ENCODE measurements at places on chromosomes 11 and 22.

- no peak for DNase-seq
Observed at GRCh38 chr11:13883042-13883441, 79.5 kb upstream of the SPON1 start.

DNA sequence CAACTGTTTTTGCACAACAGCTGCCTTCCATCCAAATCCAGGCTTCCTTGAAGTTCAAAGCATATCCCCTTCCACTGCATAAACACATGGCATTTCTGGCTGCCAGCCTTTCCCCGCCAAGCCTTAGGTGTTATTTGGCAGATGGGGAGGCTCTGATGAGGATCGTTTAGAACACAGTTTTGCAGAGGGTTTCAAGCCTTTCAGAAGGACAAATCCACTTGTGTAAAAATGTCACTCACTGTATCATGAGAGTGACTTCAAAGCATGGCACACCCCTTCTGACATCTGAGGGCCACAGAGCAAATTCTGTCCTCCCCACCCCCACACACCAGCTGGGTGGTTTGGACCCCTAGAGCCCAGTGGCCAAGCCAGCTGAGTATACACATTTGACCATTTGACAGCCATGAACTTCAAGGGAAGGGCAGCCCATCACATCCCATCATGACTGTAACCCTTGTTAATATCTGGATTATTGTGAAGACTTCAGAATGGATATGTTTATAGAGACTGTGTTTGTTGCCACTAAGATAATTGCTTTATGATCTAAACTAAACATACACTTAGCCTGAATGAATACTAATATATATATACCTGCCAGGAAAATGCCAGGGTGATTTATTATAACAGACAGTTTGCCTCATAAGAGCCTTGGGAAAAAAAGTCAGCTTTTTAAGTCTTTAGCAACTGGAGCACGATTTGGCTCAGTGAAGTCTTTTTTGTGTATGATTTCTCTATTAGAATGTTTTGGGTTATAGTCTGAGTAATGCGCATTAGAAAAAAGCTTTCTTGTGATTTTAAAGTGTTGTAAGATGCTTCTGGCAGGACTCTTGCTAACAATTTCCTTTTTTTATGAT is 31.9 kb downstream of the FBLN1 start:
- no peak for DNase-seq

- no peak for DNase-seq
Observed at GRCh38 chr11:32713496-32713895, 81.0 kb downstream of the CCDC73 start.

DNA sequence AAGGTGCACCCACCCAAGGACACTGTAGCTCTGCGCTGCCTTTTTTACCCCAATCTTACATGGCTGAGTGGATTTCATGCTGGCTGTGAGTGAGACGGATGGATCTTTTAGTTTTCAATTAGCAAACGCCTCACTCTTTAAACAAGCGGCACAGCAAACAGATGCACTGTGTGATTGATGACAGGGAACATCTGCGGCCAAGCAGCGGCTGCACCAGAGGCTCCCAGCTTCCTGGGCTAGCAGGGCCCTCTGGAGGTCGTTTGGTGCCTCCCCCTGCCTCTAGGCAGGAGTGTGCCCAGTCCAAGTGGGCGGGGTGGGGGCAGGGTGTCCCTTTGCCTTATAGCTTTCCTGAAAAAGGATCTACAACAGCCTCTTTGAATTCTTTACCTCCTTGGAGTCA is 2.1 kb upstream of the DRD2 start:
- DNase-seq = no peak

GRCh38 chr11:102559839-102560238 is 29.3 kb upstream of the MMP7 start:
- DNase-seq = no peak

GRCh38 chr22:50009765-50010675 is 2.5 kb downstream of the IL17REL start:
- no peak for DNase-seq

DNA sequence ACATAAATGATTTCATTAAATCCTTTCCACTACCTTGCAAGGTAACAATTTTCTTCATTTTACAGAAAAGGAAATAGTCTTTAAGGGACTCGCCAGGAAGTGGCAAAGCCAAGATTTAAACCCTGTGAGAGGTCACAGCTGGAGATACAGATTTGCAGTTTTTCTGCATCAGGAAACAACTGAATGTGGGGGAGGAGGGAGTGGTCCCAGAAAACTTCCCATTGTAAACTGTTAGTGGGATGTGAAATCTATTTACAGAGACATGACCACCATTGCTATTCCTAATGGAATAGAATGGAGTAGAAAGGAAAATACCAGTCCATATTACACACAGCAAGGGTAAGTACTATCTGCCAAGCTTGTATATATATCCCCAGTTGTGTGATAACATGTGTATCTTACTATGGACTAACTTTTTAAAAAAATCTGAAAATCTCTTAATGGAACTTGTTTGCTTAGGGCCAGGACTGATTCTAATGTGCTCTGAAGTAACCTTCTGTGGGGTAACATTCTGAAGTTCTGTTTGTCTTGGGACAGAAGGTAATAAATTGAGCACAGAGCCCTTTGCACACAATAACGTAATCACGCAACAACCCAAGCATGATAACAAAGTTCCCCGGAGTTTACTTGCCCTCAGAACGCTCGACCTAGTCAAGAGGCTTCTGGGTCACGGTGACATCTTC is 10.9 kb upstream of the TSKU start:
- no peak for DNase-seq

DNA sequence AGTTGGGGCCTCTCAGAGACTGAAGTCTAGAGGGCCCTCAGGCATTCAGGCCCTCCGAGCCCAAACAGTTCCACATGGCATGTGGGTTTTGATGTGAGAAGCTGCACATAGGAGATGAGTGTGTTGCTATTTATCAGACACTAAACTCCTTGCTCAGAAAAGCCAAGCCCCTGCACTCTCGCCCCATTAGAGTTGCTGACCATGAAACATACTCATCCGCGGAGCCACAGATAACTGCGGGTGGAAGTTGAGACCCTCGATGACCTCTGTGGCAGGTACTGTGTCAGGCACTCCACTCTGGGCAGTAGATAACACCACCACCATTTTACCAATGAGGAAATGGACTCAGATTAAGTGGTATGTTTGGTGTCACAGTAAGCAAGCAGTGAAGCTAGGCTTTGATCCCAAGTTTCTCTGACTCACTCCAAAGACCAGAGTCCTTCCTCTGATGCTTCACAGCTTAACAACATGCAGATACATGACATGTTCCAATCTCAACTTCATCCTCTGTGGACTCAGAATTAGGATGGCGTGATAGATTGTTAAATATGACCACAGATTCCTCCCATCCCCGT is 202.1 kb downstream of the ADAMTS15 start:
- DNase-seq = no peak

GRCh38 chr11:57213342-57214097 is 23.5 kb downstream of the APLNR start:
- no peak for DNase-seq

- no peak for DNase-seq
Observed at GRCh38 chr11:115709297-115709696, 205.1 kb upstream of the CADM1 start.

DNA sequence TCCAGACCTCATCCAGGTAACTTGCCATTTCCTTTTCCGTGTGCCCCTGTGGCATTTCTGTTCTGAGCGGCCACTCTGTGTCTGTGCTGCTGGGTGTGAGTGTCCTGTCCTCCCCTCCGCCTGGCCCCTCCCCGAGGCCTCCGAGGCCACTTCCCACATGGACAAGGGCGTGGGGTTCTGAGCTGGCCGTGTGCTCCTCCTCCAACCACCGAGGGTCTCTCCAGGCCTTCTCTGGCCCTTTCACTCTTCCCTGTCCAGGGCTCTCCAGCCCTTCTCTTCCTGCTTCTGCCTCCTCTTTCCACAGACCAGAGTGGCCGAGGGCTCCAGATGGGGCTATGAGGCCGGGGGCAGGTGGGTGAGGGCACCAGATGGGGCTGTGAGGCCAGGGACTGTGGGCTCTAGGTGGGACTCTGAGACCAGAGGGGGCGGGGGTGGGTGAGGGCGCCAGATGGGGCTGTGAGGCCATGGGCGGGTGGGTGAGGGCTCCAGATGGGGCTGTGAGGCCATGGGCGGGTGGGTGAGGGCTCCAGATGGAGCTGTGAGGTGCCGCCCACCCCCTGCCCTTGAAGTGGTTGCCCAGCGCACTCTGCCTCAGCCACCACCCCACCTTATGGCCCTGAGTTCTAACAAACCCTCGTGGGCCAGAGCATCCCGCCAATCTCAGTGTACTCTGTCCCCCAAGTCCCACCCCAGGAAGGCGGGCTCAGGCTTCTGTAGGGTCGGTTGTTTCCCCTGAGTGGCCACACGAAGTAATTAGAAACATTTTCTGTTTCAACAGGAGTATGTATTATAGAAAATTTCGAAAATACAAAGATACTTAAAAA is 24.1 kb downstream of the PTDSS2 start:
- no peak for DNase-seq

DNA sequence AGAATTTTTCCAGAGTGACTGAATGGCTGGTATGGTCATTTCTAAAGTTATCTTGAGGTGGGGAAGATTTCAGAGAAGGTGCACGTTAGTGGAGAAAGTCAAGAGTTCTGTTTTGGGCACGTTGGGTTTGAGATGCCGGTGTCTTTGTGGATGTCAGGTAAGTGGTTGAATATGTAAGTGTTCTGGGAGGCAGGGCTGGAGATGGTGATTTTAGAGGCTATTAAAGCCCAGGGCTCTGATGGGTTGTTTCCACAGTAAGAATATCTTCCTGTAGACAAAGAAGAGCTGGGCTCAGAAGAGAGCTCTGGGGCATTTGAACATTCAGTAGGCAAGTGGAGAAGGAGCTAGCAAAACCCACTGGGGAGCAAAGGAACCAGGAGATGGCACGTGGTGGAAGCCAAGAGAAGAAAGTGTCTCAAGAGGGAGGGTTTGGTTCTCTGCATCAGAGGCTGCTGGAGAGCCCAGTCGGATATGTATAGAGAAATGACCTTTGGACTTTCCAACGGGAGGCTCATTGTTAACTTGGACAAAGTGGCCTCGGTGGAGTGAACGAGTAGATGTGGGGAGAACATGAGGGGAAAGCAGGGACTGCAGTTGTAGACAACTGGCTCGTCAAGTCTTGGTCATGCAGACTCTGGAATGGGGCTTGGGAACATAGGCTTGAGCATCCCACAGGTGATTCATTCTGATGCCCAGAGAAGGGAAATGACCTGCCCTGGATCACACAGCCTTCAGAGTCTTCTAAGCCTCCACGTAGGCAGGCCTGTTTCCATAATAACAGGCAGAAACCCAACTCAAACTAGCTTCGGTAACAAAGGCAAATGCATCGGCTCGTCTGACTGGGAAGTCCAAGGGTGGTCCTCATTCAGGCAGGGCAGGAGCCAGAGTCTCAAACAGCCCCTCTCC is 98.4 kb upstream of the PARVA start:
- no peak for DNase-seq

DNA sequence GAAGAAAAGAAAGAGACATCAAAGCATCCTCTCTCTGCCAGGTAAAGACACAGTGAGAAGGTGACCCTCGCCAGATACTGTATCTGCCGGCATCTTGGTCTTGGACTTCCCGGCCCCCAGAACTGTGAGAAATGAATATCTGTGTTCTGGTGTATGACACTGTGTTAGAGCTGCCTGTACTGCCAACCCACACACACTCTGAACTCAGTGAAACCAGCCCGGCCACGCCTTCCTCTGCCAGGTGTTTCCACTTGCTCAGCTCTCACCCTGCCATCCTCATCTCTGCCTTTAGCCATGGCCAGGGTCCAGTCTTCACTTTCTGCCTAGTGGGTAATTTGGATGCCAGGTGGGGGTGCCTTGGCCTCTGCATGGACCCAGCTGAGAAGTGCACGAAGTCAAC is 24.0 kb downstream of the CBX7 start:
- no peak for DNase-seq

DNA sequence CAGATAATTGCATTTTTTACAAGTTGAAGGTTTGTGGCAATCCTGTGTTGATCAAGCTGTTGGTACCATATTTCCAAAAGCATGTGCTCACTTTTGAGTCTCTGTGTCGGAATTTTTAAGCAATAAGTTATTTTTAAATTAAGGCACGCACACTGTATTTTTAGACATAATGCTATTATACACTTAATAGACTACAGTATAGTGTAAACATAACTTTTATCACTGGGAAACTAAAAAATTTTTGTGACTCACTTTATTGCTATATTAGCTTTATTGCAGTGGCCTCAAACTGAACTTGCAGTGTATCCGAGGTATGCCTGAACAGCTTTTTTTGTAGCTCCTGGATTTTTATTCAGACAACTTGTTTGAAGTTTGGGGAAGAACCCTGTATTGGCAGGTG is 31.3 kb upstream of the RRM1 start:
- DNase-seq = no peak

GRCh38 chr11:64233913-64234586 is at the start of gene VEGFB:
VEGFB (plus strand) TSS chr11:64234584; CDS start chr11:64234834, 250 bp downstream.
- DNase-seq = no peak

- peak; percentile 14 for DNase-seq
Observed at GRCh38 chr11:35427071-35427470, 7.7 kb upstream of the SLC1A2 start.

- no peak for DNase-seq
Observed at GRCh38 chr11:7604331-7604955, 68.9 kb downstream of the CYB5R2 start.

DNA sequence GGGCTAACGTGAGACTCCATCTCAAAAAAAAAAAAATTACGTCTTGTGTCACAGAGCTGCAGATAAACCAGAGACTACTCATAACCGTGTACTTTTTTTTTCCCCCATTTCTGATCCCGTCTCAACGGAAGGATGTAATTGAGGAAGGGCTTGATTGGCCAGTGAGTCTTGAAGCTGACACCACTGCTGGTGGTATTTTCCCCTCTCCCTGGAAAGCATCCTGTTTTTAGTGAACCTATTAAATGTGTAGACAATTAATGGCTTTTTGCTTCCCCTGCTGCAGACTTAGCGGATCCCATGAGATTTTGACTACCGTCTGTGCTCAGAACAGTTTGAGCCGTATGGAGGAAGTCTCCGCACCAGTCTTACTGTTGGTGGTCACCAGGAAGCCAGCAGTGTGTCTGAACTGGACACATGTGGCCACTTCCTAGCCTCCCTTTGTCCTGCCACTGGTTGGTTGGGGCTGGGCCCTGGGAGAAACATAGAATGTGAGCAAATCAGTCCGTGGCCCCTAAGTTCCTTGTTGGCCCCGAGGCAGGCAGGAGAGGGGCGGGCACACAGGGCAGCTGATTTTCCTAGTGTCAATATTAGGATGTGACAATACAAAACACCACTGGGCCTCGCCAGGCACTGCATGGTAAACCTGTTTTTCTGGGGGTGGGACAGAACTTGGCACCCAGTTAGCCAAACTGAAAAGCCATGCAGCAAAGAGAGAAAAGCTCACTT is 3.1 kb downstream of the BIK start:
- no peak for DNase-seq

DNA sequence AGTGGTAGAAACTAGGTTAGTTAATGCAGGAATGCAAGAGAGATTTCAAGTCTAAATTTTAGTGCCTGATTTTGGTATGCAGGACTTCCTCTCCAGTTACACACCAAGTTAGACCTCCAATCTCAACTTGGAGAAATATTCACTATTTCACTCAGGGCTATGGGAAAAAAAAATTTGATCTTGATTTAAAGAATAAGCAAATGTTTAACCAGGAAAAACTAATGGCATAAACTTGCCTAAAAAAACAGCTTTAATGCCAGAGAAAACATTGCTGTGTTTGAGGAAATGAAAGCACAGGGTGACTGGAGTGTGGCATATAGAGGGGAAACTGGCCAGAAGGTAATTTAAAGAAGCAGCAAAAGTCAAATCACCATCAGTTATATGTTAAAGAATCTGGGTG is 575.4 kb upstream of the LRRC4C start:
- DNase-seq = no peak

GRCh38 chr11:69126286-69126685 is 29.4 kb upstream of the SMIM38 start:
- DNase-seq = no peak

GRCh38 chr11:78349114-78349513 is 68.5 kb downstream of the GAB2 start:
- no peak for DNase-seq

Measured in amniotic stem cell (primary cell).